Frontal cortex (tissue), 4 donors: ENCODE measurements at places on chromosomes 16 and 17. TPM values are rescaled to one million over a fixed set of nuclear protein-coding genes. Genes with fewer than 3 reads are reported as not detected.

DNA sequence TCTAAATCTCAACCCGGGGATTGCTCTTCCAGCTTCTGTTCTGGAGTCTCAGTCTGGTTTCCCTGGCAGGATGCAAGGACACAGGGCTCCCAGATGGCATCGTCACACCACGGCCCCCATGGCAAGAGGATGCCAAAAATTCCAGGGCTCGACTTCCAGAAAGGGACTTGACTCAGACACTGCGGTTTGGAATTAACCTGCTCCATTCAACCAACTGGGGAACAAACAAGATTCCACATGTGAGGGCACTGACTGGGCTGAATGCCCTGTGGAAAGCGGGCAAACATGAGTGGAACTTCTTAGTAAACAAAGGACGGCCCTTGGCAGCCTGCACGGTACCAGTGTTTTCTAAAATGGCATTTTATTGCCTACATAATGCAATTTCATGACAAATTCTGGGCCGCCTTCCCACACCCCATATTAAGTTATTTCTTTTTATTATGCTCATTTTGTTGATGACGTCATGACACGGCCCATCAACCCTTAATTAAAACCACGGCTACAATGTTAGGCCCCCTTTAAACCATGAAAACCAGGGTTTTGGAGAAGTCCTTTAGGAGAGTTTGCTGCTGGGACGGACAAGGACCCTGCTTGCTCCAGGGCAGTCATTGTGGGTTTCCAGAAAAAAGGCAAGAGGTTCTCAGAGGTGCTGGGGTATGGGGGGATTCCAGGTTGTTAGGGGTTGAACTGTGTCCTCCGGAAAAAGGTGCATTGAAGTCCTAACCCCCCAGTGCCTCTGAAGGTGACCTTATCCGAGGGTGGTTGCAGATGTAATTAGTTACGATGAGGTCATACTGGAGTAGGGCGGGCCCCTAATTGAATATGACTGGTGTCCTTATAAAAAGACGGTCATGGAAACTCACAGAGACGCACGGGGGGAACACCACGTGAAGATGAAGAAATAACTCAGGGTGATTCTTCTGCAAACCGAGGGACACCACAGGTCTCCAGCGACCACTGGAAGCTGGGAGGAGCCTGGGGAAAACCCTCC, 205.6 kb downstream of the FOXL1 start:
- DNase-seq: no peak

DNA sequence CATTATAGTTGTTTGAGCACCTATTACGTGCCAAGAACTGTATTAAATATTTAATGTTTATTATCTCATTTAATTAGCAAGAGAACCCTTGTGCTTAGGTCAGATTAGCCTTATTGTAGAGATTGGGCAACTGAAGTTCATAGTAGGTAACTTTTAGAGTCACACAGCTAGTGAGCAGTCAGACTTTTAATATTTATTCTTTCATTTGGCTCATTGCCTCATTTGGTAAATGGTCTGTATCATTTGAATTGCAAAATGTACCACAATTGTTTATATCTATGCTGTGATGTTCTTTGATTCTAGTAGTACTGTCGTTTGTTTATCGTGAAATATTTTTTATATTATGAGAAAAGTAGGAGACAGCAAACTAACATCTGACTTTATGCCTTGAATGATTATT, 7.6 kb downstream of the CLTC start:
- no peak for DNase-seq

GH2 gene
- total RNA-seq: not detected

TMEM114 gene
- total RNA-seq: not detected

KRT32 gene
- not detected for total RNA-seq

KRTAP9-2 gene
- total RNA-seq: not detected

HSD17B2 gene
- under 0.01 TPM for total RNA-seq
